CD4-positive, CD25-positive, alpha-beta regulatory T cell (primary cell): ENCODE measurements at places on chromosomes 11 and 22.

DNA sequence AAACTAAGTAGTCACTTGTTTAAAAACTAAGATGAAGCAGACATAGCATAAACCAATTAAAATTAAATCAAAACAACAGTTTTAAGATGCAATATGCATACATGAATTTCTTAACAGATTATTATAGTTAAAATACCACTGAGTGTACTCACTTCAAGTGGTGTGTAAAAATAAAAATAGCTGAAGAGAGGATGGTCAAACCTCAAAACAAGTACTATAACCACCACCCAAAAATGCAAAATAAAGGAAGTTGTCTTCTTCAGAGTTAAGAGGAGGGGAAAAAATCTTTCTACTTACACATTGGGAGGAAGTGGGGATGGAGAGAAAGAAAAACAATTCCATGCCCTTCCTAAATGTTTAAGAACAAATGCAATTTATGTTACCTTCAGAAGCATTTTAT is 31.9 kb downstream of the RRAS2 start:
- DNase-seq, result peak; percentile 10

DNA sequence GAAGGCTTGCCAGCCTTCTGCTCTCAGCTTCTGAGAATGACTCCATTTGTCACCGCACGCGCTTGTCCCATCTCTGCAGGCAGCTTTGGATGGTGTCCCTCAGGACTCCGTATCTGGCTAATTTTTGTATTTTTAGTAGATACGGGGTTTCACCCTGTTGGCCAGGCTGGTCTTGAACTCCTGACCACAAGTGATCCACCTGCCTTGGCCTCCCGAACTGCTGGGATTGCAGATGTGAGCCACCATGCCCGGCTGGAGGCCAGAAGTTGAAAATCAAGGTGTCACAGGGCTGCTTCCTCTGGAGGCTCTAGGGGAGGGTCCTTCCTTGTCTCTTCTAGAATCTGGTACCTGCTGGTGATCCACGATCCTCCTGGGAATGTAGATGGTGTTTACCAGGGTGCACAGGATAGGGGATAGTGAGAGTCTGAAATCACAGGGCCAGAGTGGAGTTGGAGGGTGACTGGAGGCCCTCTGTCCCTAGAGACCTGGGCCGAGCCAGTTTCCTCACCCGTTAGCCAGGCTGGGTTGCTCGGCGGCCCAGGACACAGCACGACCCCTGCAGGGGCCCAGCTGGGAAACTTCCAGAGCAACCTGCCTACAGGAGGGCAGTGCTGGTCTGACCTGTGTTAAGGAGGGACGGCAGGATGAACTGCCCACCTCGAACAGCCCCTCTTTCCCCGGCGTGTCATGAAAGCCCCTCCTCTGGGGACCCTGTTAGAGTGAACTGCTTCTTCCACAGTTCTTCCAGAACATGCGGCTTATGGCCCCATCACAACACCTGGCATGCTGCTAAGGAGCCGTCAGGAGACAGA is 48.9 kb upstream of the SHANK2 start:
- no peak for DNase-seq

GRCh38 chr11:44773351-44773965 is 46.7 kb downstream of the TSPAN18 start:
- no peak for DNase-seq

DNA sequence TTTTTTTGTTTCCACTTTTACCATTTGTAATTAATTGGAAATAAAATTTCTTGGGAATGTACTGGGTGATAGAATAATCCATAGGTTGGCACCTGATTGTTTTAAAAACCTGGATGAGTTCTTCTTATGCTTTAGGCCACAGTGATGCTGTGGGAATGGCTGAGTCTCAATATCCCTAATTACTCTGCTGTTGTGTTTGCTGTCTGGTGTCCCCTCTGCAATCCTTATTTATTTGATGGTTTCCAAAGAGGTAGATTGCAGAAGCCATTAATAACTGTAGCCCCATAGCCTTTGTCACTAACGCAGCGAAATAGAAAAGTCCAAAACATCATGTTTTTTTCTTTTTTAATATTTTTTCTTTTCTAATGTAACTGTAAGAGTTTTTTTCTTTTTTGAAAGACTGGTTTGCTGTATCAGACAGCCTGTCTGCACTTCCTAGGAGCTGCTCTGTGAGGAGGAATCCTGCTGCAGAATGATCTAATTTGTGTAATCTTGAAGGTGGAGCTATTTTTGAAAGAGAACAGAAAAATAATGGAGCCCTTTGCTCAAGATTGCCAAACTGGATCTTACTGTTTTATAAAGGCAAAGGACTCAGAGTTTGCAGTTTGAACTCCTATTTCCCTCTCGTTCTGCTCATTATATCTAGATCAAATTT is 14.9 kb downstream of the PACS1 start:
- no peak for DNase-seq

- DNase-seq, result no peak
Observed at GRCh38 chr11:132973686-132974085, 558.6 kb downstream of the OPCML start.

GRCh38 chr22:25449781-25450317 is 114.6 kb upstream of the GRK3 start:
- DNase-seq, result no peak

DNA sequence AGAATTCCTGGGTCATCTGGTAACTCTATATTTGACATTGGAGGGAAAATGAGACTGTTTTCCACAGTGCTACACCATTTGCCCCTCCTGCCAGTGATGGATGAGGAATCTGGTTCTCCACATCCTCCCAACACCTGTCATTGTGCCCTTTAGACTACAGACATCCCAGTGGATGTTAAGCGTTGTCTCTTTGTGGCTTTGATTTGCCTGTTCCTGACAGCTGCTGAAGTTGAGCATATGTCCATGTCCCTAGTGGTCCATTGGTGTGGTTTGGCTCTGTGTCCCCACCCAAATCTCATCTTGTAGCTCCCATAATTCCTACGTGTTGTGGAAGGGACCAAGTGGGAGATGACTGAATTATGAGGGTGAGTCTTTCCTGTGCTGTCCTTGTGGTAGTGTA is 88.5 kb downstream of the BRD1 start:
- DNase-seq, result no peak

GRCh38 chr11:69636512-69637197 is 4.3 kb upstream of the CCND1 start:
- DNase-seq, result no peak

DNA sequence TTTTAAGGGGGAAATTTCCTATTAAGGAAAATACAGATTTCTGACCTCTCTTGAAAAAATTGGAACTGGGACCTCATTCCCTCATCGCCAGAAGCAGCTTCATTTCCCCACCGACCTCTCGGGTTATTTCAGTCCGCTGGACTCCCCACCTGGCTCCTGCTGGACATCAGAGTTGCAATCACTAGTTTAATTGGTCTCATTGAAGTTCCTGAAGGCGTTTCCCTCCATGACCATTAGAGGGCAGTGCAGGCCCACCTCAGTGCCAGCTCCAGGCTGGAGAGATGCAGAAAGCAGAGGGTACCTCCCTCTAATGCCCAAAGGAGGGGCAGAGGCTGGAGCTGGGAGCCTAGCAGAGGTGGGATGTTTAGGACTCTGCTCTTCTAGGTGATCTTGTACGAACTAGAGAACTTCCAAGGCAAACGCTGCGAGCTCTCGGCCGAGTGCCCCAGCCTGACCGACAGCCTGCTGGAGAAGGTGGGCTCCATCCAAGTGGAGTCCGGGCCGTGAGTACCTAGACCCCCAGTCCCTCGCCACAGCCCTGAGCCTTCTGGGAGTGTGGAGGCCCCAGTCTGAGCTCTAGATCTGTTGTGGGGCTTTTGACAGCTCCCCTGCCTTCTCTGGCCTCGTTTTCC is 2.7 kb downstream of the CRYBB3 start:
- peak; percentile 18 for DNase-seq

GRCh38 chr22:36183446-36183845 is 18.2 kb downstream of the APOL4 start:
- DNase-seq, result no peak

GRCh38 chr22:31651664-31652063 is 10.4 kb downstream of the PISD start:
- DNase-seq, result no peak

GRCh38 chr11:10540546-10540914 is 457 bp downstream of the RNF141 start:
- DNase-seq, result no peak

GRCh38 chr22:40414311-40414710 is 43.9 kb downstream of the SGSM3 start:
- no peak for DNase-seq

DNA sequence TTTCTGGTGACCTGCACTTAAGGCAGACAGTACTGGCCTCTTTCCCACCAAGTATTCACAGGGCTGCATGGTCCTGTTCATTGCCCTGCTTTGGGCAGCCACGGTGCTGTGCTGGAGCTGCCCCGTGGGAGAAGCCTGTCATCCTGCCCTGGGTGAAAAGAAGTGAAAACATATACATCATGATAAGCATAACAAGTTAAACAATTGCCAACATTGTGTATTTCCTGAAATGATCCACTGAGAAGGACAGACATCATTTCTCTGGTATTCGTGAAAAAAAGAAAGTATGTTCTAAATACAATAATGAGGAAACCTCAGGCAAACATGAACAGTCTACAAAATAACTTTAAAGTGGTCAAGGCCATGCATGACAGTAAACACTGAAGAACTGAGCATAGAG is 393.1 kb downstream of the TMEM135 start:
- DNase-seq, result no peak

- DNase-seq, result no peak
Observed at GRCh38 chr11:61709572-61709971, 29.4 kb downstream of the DAGLA start.

- peak; percentile 64 for DNase-seq
Observed at GRCh38 chr11:1335811-1336761, 26.7 kb upstream of the TOLLIP start.

DNA sequence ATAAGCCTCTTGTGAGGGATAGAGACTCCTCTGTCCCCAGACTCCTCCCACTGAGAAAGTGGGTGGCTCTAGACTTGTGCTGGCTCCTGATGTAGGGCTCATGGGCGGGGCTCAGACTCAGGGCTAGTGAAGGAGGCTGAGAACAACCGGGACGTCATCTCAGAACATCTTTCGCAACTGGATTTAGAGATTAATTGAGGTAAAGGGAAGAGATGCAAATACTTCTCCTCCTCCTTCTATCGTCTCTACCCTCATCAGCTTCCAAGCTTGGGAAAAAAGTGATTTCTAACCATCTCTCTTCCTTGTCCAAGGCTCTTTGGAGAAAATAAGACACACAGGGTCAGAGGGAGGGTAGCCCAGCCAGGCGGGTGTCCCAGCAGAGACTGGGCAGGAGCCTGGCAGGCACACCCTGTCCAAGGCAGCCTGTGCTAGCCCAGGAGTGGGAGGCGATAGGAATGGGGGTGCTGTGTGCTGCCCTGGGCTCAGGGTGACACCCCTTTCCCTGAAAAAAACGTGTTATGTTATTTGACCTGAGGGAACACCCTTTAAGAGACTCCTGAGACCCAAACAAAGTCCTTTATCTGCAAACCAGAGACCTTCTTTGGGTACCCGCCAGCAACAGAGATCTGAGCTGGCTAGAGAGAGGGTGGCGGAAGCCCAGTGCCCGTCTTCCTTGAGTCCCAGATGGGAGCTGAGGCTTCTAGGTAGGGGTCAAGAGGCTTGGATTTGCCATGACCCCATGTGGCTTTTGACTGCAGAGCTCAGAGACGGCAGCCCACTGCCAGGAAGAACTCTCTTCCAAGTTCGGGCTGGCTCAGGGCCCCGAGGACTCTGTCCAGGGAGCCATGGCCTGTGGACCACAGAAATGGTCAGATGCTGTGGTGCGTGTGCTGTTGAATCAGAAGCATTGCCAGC is 160.9 kb downstream of the ADAMTS15 start:
- DNase-seq, result no peak

GRCh38 chr11:28919194-28919593 is 811.0 kb downstream of the METTL15 start:
- no peak for DNase-seq

- DNase-seq, result no peak
Observed at GRCh38 chr11:102497061-102497460, 33.5 kb downstream of the MMP7 start.

DNA sequence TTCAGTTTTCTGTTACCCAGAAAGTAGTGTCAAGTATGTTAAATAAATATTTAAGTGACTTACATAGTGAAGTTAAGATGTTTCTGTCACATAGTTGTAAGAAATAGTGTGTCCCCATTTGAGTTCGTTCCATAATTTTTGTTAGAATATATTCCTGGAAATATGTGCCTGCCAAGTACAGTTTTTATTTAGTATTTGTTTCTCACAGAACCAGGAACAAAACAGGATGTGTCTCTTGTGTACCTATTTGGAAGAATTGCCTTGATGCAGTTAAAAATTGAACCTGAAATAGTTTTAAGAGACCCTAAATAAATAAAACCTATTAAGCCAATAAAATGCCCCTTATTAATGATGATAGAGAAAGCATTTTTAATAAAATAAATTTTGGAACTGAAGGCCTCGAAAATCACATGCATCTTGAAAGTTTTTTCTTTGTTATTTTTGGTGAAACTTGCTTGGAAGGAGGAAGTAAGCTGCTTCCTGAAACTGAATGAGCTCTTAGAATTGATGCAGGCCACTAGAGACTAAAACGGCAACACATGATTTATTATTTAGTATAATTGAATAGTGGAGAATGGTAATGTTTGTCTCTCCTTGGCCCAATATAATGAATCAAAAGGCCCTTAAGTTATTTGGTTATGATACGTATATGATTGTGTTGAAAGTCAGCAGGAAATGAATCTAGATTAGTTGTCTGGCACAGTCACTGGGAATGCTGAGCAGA is 55.9 kb downstream of the SWAP70 start:
- DNase-seq, result no peak

DNA sequence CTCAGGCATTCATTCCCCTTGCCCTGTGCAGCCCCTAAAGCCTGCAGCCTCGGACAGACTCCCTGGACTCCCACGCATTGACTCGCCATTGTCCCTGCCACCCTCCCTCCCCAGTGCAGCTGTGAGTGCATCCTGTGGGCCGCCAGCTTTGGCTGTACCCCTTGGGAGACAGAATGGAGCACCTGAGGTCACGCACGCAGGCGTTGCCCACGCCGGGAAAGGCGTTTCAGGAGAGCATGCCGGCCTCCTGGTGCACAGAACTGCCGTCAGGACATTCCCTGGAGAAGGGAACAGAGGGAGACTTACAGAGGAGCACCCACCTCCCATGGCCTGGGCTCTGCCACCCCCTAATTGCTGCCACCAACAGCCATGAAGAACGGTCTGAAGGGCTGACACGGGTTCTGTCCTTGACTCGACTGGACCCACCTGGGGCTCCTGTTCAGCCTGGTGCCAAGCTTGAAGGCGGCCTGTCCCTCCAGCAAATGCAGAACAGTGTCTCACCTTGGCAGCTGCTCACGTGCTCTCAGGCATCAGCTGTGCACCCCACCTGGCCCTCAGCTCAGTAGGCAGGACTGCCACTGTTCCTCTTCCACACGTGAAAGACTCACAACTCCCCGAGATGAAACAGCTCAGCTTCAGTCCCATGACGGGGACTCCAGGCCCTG is 503.8 kb downstream of the BRD1 start:
- DNase-seq, result no peak

GRCh38 chr22:20111045-20111688 is 4.7 kb upstream of the RANBP1 start:
- peak; percentile 45 for DNase-seq

DNA sequence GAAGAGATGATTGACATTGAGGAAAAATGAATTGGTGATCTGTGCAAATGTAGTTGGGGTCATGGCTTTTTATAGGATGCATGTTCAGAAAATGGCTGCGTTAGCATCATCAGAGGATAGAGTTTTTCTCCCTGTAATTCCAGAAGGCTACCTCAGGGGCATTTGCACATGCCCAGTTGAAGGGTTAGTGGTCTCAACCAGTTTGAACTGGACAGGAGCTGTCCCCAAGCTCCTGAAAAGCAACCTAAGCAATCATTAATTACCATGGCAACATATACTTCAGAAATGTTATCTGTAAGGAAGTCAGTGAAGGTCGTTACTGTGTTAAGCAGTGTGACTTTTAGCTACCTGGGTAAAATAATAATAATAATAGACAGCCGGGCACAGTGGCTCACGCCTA is 29.3 kb downstream of the TUG1 start:
- DNase-seq, result no peak

- peak; percentile 10 for DNase-seq
Observed at GRCh38 chr11:74870485-74870884, 78.4 kb downstream of the XRRA1 start.
